ENCODE measurements at places on chromosomes 5 and 9.

- DNase-seq = no peak
These were observed 61.2 kb downstream of the UBAP1 start for GRCh38 chr9:34240006-34240405.

GRCh38 chr9:34254141-34254913 is 74.7 kb downstream of the KIF24 start:
- DNase-seq = peak; percentile 82

- peak; percentile 29 for DNase-seq
These were observed 44.7 kb upstream of the NDFIP1 start for GRCh38 chr5:142063878-142064331.

DNA sequence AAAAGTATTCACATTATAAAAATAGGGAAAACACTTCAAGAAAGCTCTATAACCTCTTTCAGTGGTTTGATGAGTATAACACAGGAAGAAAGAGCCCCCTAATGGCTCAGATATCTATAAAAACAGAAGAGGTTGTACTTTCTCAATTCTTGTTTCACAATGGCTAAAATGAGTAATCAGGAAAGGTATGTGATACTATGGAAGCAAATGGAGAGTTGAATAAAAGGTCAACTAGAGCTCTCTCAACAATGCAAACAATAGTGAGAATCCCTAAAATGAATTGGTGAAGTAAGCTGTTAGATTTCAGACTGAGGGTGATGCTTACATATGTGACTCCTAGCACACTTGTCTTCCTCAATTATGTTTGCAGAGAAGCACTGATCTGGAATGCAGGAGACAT is 584.6 kb upstream of the CDH18 start:
- peak; percentile 95 for DNase-seq

DNA sequence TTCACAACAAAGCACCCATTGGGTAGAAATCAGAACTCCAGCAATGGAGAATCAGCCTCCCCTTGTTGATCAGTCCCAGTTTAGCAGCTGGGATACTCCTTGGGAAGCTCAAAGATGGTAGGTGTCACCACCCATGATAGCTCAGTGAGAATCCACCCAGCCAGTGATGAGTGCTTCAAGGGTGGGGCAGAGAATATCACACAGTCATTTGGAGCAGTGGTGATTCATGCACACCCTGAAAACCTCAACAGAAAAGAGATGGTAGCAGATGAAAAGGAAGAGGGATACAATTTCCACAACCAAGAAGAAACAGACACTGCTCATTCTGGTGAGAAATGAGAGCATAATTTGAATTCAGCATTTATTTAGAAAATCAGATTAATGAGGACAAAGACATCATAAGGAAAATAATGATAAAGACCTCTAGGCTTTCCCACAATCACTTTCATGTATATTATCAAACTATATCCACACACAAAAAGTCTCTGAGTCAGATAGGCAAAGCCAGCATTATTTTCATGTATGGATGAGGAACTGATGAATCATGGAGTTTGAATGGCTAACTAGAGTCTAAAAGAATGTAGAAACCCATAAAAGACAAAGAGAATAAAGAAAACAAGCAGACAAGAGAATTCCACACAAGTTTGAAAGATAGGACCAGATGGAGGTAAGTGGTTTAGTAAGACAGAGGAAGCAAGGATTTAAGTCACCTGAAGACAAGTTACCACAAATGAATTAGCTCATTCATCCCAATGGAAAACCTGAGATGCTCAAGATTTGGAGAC is 82.9 kb downstream of the FEM1C start:
- peak; percentile 47 for DNase-seq

GRCh38 chr5:73388740-73389139 is 59.8 kb downstream of the FOXD1 start:
- no peak for DNase-seq

- peak; percentile 62 for DNase-seq
These were observed 14.6 kb upstream of the TRAF1 start for GRCh38 chr9:120941046-120941770.

DNA sequence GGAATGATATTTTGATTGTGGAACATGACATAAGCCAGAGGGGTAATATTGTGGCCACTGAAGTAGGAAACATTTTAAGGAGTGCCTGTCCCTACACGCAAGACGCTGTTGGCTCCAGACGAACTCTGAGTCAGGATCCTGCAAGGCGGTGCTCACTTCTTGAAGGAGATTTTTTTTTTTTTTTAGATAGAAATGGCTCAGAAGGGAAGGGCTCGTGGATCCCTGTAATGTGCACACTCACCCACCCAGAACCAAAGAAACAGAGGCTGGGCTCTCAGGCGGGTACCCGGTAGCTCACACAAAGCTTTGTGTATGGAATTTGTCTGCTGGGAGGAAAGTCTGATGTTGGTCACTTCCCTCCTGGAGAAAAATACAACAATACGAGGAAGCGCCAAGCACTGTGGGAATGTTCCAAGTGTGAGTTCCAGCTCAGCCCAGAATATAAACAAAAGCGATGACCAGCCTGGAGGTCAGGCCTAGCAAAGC is 25.7 kb downstream of the RAPGEF1 start:
- peak; percentile 74 for DNase-seq

DNA sequence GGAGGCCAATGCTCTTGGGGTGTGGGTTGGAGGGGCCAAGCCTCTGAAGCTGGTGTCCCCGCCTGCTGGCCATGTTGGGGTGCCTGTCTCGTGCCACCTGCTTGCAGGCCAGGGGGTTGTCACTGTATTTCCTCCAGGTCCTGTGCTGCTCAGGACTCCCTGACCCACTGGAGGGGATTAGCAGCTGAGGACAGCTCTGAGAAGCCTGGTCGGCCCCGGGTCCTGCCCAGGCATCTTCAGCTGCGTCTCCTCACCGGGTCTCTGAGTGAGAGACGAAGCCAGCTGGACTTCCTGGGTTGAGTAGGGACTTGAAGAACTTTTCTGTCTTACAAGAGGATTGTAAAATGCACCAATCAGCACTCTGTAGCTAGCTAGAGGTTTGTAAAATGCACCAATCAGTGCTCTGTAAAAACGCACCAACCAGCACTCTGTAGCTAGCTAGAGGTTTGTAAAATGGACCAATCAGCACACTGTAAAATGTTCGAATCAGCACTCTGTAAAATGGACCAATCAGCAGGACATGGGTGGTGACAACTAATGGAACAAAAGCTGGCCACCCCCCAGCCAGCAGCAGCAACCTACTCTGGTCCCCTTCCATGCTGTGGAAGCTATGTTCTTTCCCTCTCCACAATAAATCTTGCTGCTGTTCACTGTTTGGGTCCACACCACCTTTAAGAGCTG is 20.6 kb upstream of the SLC9A3 start:
- no peak for DNase-seq

- DNase-seq = no peak
These were observed 43.4 kb upstream of the SPINK5 start for GRCh38 chr5:148020257-148020988.

DNA sequence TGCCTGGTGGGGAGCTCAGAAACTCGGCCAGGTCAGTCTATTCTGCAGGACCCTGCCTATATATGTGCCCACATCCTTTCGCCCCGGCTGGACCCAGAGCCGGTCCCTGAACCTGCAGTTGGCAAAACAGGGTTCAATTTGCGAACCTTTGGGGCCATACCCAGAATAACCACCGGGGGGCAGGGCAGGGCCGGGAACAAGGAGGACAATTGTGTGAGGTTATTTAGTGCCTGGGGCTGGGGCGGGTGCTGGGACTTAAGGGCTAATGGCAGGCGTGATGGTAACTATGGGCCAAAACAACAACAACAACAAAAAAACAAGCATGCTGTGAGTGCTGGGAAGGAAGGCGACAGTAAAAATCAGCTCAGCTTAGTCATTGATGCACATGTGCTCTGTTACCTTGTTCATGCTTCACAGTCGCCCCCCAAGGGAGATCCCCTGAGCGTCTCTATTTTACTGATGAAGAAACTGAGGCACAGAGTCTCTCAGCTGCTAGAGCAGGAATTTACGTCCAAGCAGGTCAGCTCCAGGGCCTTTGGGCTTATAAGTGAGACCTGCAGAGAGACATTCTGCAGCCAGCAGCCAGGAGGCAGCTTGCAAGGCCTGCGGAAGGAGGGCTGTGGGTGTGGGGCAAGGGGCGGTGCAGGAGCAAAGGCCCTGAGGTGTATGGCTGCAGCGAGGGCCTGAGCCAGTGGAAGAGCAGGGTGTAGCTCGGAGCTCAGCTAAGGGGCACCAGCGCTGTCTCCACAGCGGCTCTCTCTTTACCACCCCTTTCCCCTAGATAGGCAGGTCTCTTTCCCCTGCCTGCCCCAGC is 106.0 kb downstream of the PHF2 start:
- DNase-seq = peak; percentile 82

DNA sequence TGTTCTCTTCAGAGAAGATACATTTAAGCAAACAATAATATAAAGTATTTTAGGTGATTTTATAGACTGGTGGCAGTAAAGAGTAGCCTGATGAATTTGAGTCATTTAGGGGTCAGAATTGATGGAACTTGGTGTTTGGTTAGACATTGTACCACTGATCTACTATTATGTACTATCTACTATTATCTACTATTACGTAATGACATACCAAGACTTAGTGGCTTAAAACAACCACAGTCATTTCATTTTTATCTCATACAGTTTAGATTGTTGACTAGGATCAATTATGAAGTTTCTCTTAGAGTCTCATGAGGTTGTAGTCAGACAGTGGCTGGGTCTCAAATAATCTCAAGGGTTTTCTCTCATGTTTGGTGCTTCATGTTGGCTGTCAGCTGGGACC is 54.0 kb downstream of the PPIP5K2 start:
- DNase-seq = no peak

- no peak for DNase-seq
These were observed 100.9 kb downstream of the PIK3R1 start for GRCh38 chr5:68316469-68316868.

DNA sequence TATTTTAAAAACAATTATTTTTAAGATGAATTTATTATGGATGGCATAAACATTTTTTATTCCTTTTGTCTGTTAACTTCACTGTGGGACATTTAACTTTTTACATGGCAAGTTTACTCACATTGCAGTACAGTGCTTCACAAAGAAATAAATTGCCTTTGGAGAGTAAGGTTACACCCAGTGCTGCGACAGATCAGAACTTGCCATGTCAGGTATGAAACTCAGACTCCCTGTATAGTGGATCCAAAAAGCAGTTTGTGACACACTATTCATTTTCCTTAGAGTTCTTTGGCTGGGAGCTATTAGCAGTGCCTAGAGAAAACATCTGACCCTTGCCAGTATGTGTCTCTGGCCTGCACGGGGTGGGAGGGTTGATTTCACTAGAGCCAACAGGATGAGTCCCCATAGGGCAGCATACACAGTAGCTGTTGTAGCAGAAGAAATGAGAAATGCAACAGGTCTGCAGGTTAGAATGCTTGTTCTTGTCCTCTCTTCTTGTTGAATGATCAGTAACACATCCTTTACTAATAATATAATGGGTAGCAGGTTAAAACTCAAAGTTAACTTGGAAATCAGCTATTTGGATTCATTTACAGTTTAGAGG is 42.9 kb downstream of the STARD4 start:
- no peak for DNase-seq

DNA sequence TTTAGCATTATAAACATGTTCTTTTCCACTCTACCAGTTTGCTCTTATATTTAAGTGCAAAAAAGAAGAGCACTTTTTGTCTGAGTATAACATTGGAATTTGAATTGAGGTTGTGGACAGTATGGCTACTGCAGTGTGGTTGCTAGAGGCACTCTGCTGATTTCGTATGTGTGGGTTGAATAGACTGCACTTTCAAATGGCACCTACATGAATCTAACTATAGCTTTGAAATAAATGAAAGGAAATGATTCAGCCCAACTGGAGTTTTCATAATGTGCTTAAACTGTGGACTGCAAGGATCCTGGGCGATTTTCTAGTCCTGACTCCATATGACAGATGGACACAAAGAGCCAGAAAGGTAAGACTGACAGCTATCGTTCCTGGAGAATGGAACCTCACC is 657.6 kb upstream of the RIOK2 start:
- DNase-seq = no peak

- no peak for DNase-seq
These were observed 203.4 kb downstream of the AUH start for GRCh38 chr9:91158286-91158685.

- no peak for DNase-seq
These were observed 107.0 kb upstream of the CTSL start for GRCh38 chr9:87618931-87619330.

DNA sequence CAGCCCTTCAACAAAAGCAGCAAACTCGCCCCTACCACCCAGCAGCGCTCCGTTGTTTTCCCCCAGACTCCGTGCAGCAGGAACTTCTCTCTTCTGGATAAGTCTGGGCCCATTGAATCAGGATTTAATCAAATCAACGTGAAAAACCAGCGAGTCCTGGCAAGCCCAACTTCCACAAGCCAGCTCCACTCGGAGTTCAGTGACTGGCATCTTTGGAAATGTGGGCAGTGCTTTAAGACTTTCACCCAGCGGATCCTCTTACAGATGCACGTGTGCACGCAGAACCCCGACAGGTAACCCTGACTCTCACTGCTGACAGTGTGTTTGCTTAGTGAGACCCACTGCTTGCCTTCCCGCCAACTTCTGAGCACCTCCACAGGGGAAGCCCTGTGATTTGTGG is 81.8 kb downstream of the PRDM6 start:
- no peak for DNase-seq

DNA sequence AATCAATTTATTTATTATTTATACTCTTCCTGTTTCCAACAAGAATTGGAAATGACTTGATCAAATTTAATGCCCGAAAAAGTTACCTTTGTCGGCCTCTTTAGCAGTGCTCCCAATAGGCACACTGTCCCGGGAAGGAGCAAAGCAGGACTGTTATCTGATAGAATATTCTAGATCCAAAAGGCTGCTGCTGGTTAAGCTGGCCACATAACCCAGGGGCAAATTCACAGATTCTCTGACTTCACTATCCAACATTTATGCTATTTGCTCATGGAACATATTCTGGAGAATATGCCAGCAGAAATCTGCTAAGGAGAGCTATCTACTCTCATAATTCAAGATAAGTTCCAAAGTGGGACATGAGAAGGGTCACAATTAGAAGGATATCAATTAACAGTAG is 100.2 kb upstream of the DMAC1 start:
- DNase-seq = no peak

DNA sequence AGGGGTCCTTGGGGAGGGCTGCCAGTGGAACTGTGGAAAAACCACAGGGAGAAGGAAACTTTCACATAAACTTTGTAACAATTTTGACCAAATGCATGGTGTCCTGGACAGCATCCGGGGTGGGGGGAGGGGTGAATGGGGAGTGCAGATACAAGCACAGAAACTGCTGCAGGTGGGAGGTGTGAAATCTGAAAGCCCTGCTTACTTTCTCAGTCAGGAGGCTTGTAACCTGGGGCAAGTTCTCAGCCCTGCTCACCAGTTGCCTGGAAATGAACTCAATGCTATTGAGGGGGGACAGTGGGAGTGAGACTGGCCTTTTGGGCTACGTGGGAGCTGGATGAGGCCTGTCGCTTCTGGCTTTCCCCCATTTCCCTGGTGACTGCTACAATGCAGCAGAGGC is 694.5 kb upstream of the ZNF608 start:
- no peak for DNase-seq

GRCh38 chr9:34984049-34984448 is 5.5 kb upstream of the DNAJB5 start:
- peak; percentile 51 for DNase-seq

- DNase-seq = no peak
These were observed 419.9 kb downstream of the NTRK2 start for GRCh38 chr9:85089188-85089969.

- no peak for DNase-seq
These were observed 316.7 kb downstream of the SLIT3 start for GRCh38 chr5:168984135-168984675.

GRCh38 chr9:806285-807156 is 35.0 kb upstream of the DMRT1 start:
- peak; percentile 81 for DNase-seq

- DNase-seq = no peak
These were observed 42.9 kb downstream of the ITGA1 start for GRCh38 chr5:52830650-52831049.

Measured in adipocyte (in vitro differentiated cells).